ENCODE measurements at places on chromosomes 11 and 22.

DNA sequence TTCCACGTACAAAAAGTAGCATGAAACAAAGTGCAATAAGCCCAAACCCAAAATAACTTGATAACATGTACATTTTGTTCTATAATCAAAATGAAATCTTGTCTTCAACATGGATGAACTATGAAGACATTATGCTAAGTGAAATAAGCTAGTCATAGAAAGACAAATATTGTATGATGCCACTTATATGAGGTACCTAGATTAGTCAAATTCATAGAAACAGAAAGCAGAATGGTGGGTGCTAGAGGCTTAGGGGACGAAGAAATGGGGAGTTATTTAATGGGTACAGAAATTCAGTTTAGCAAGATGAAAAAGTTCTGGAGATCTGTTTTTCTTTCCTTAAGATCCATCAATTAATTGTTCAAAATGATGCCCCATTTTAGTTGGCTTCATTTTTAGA lies 7.5 kb downstream of the PGM2L1 start:
- no peak for DNase-seq

GRCh38 chr22:37503183-37503683 lies 16.0 kb downstream of the CARD10 start:
- DNase-seq = no peak

DNA sequence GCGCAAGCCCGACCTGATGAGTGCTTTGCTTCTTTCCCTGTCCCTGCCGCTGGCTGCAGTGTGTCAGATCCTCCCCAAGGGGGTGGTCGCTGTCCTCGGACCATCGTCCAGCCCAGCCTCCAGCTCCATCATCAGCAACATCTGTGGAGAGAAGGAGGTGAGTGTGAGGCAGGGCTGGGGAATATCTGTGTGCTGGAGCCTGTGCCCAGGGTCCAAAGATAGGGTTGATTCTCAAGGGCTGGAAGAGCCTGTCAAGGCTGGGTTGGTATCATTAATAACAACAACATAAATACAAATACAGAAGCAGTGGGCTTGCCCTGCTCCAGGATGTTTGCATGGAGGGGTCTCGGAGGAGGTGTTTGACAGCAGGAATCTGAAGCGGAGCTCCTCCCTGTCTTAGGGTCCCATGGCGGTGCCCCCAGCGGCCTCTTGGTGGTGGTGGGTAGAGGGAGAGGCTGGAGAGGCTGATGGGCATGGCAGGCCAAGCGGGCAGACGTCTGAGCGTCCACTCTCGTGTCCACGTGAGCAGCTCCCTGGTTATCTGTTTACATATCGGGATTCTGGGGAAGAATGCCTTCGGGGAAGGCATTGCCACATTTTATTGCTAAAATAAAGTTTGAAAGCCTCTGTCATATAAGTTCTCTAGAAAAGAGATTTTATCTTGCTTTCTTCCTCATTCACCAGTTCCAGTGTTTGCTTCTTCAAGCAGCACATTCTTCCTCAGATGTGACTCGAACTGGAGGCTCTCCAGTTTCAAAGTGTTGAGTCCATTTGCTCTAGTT lies 208.4 kb upstream of the TBCEL start:
- no peak for DNase-seq

DNA sequence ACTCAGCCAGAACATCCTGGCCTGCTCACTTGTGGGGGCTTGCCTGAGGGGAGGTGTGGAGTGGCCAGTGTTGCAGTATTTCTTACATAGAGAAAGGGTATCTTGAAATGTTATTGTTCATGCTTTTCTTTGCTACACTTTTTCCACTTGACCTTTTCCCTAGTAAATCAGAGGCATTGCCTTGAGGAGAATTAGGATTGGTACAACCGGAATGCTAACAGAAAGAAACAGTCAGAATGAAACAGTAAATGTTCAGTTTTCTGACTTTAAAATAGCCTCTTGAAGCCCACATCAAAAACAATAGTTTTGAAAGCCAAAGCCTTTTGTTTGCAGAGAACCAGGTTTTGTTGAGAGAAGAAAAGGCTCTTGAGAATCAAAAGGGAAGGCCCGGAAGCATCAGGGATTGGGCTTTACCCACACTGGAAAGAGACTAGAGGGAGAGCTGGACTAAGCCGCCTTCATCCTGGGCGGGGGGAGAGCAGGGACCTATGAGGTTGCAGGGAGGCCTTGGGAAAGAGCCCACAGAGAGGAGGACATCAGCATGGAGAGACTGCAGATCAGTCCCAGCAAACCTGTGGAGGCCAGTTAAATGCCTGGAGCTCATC lies 12.4 kb downstream of the ADM start:
- DNase-seq = no peak

- DNase-seq = no peak
Measured at GRCh38 chr11:7516475-7516874, 2.7 kb downstream of the PPFIBP2 start.

DNA sequence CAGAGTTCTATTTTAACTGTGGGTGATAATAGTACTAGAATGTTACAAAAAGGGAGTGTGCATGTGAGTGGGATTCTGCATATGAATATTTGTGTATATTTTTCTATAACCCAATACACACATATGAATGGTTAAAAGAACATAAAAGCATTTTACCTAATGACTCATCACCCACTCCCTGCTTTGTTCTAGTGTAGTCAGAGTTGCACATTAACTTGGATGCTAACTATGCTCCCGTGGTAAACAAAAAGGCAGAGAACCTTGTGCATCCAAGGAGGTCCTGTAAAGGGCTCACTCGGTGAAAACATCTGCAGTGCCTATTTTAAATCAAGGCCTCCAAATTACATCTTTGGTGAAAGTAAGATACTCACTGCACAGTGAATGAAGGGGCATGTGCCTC lies 1289.4 kb downstream of the LRRC4C start:
- DNase-seq = no peak
